GM23248 (cell line): ENCODE measurements at places on chromosomes 5 and 9.

GRCh38 chr9:18526685-18527084, 52.7 kb downstream of the ADAMTSL1 start:
- 0 out of 2 replicates have a peak, but pooled peaks cover 6% of the 10 kb centered on the region for H3K36me3 ChIP-seq
- H3K4me1 ChIP-seq, result no peaks in the 10 kb centered on the region
- no peak for DNase-seq

DNA sequence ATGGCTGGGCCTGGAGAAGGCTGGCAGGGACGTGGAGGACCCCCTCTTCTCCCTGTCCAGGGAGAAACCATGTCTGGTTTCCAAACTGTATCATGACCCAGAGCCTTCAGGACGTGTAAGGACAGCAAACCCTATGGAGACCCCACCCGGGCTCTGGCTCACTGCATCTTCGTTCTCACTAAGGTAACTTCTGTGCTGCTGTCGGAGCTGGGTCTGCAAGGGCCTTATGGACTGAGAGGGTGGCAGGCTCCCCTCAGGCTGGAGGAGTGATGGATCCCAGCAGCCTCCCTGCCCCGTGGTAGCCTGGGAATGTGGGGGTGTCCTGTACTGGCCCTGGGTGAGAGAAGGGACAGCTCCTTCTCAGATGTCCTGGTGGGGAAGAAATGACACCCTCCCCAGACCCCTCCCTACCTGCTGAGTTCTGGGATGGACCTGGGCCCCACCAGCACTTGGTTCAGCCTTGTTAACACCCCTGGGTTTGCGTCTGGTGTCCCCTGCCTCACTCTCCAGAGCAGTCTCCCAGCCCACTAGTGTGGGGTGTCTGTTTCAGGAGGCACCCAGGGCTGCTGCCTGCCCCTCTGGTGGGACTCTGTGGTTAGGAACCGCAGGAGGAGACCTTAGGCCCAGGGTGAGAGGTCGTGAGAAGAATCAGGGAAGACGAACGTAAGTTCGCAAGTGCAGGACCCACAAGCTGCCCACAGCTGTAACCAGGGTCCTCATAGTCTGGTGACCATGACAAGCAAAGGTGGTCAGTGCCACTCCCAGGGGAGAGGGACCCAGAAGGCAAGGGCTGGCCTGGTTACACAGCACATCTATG, 6.6 kb downstream of the SPATA31E1 start:
- 0 out of 2 replicates have a peak, but pooled peaks cover 3% of the 10 kb centered on the region for H3K4me1 ChIP-seq
- H3K27ac ChIP-seq, result no peak overlapping the region
- H3K27me3 ChIP-seq, result no peaks in the 10 kb centered on the region

GRCh38 chr5:128925973-128926372, 39.3 kb upstream of the SLC27A6 start:
- no peak overlapping the region for H3K27ac ChIP-seq
- no peak for DNase-seq
- H3K4me1 ChIP-seq, result no peaks in the 10 kb centered on the region
- no peak overlapping the region for H3K4me3 ChIP-seq
- H3K27me3 ChIP-seq, result no peaks in the 10 kb centered on the region

DNA sequence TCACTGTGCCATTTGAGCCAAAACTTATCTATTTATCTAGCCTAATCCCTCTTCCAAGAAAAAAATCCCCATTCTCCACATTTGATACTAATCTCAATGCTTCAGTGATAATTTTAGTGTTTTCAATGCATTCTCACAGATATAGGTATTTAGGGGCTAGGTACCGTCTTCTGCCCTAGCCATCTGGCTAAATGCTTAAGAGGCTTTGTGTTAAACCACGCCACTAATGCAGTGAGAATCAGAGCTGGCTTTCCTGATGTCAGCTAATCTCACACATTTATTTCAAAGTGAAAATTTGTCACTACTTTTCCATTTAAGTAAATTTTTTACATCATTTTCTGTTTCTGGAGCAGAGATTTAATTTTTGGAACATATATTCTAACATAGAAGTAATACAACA, 479.7 kb downstream of the MAN2A1 start:
- H3K4me3 ChIP-seq, result no peak overlapping the region
- H3K27ac ChIP-seq, result no peak overlapping the region
- no peaks in the 10 kb centered on the region for H3K36me3 ChIP-seq

DNA sequence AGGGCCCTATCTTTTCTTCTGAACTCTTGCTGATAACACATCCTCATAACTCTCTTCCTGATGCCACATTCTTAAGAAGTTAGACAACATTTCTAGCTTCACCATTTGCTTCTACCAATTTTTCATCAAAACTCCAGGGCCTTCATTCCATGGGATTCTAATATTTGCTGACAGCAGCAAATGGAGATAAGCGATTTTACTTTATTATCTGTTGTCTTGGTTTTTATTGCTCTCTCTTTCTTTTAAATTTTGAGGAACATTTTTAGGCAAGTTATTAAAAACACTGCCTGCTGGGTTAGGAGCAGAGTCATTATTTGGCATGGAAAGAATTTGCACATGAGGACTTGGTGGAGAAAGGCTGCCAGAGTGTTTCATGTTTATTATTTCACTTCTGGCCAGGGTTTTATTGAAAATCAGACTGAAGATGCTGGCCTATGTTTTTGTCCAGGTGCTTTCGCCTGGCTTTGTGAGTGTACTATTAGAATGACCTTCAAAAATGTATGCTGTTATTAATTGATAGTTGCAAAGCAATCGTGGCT, 27.7 kb downstream of the NSG2 start:
- no peaks in the 10 kb centered on the region for H3K4me1 ChIP-seq
- H3K27ac ChIP-seq, result no peak overlapping the region
- no peak for DNase-seq
- H3K4me3 ChIP-seq, result no peak overlapping the region
- no peaks in the 10 kb centered on the region for H3K36me3 ChIP-seq

DNA sequence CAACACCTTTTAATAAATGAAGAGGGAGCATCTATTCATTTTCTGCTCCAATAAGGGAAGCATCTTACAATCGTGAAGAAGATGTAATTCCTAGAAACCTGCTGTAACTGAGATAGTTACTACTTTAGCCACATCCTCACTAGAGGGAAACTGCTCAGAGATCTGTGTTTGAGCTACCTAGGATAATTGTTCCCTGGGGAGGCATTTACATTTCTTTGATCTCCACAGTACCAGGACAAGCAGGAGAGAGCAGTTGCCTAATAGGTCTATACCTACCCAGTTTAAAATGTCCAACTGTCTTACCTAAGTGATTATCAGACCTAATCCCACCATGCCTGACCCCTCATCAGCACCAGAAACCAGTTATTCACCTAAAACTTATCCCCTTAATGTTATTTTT, 196.9 kb downstream of the TUSC1 start:
- H3K4me1 ChIP-seq, result no peaks in the 10 kb centered on the region
- no peaks in the 10 kb centered on the region for H3K36me3 ChIP-seq
- no peaks in the 10 kb centered on the region for H3K27me3 ChIP-seq
- H3K27ac ChIP-seq, result no peak overlapping the region

DNA sequence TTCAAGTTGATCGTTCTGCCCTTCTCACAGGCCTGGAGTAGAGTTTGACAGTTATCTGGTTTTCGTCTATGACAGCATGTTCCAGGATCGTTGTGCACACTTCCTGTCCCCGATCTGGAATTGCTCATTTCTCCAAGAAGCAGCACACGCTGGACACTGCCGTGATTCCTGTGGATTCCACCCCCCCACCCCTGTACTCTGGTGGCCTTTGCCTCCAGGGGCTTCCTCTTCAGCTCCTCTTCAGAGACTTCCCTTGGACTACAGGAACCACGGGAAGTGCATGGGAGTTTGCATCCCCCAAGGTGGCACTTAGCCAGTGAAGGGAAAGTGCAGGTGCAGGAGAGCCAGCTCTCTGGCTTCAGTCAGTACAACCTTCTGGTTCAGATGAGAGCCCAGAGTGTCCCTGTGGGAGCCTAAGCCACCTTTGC, 160.7 kb downstream of the CACNA1B start:
- DNase-seq, result no peak
- no peak overlapping the region for H3K4me3 ChIP-seq
- no peaks in the 10 kb centered on the region for H3K27me3 ChIP-seq
- no peaks in the 10 kb centered on the region for H3K36me3 ChIP-seq
- H3K27ac ChIP-seq, result no peak overlapping the region

DNA sequence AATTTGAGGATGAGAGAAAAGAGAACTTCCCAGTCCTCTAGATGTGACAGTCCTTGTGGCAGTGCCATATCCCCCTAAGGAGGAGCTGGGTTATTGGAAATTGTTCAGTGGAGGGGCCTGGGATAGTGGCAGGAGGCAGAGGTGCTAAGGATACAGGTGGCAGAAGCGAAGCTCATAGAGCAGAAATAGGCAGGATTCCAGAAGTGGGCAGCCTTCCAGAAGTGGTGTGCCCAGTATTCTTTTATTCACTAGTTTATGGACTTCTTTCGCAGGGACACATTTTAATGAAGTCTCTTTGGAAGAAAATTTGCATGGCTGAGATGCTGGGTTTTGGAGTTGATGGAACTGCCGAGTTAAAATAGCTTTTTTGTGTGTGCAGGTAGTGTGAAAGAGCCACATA, 6.8 kb downstream of the PIK3R1 start:
- no peak overlapping the region for H3K4me3 ChIP-seq
- no peak for DNase-seq
- H3K36me3 ChIP-seq, result peaks cover 10% of the 10 kb centered on the region; the same call in 1 of the 2 replicates
- H3K27ac ChIP-seq, result no peak overlapping the region
- no peaks in the 10 kb centered on the region for H3K27me3 ChIP-seq

- H3K36me3 ChIP-seq, result no peaks in the 10 kb centered on the region
- no peaks in the 10 kb centered on the region for H3K27me3 ChIP-seq
- H3K4me3 ChIP-seq, result no peak overlapping the region
- no peak for DNase-seq
These were observed 29.5 kb downstream of the S1PR3 start for GRCh38 chr9:89020754-89021153.

DNA sequence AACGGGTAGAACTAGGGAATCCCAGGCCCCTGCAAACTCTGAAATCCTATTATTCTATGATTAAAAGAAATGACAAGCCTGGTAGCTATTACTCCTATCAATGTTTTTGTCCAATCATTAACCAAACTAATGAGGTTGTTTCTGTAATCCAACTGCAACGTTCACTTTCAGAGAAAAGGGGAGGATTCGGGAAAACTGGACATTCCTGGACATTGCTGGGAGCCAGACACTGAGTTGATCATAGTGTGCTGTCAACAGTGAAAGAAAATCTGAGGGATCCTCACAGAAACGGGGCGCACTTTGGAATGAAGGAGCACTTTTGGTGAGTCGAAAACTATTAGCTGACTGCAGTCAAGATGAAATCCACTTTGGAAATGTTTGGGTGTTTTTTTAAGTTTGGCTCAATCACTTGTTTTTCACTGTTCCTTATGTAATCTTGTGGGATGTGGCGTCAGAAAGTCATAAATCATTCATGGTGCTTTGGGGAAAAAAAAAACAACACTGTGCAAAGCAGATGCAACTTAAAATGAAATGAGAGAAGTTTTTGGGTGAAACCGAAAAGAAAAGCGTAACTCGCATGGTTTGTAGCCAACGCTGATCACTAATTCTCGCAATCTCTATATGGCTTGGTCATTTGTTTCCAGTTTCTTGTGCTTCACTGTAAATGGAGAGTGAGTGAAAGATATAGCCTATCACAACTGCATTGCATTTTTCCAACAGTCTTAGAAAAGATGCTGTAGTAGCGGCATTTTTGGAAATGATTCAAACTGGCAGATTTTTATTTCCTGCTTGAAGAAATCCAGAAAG, 51.2 kb upstream of the ADRA1B start:
- H3K27me3 ChIP-seq, result peaks cover 33% of the 10 kb centered on the region
- H3K27ac ChIP-seq, result no peak overlapping the region
- H3K4me3 ChIP-seq, result peak overlapping the region; percentile 47
- peak; percentile 29 for DNase-seq

DNA sequence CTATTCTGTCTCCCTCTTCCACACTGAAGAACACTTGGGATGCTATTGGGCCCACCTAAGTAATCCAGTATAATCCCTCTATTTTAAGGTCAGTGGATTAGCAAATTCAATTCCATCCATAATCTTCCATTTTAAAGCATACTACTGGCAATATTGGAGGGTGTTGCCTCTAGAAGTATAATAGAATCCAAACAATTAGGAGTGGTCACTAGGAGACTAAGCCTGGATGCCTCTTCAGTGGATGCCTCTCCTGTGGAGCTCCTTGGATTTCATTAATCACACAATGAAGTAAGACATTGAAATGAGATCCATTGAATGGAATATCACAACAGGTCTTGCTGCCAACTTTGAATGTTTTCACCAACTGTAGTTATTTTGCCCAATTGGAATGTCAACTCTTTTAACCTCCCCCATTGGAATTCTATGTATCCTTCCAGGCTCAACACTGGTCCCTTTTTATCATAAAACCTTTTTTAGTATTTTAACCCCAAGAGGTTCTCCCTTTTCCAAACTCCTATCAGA, 311.6 kb downstream of the PLK2 start:
- peaks cover 10% of the 10 kb centered on the region for H3K4me1 ChIP-seq
- no peaks in the 10 kb centered on the region for H3K27me3 ChIP-seq

- H3K36me3 ChIP-seq, result no peaks in the 10 kb centered on the region
- no peaks in the 10 kb centered on the region for H3K4me1 ChIP-seq
- no peak for DNase-seq
- no peaks in the 10 kb centered on the region; the same call in 1 of the 2 replicates for H3K27me3 ChIP-seq
- no peak overlapping the region for H3K27ac ChIP-seq
- H3K4me3 ChIP-seq, result no peak overlapping the region
These were observed 240.6 kb upstream of the MPDZ start for GRCh38 chr9:13520069-13520468.

GRCh38 chr5:62922191-62922590, 343.6 kb downstream of the LRRC70 start:
- no peaks in the 10 kb centered on the region for H3K4me1 ChIP-seq
- DNase-seq, result no peak
- H3K27ac ChIP-seq, result no peak overlapping the region
- H3K27me3 ChIP-seq, result no peaks in the 10 kb centered on the region

DNA sequence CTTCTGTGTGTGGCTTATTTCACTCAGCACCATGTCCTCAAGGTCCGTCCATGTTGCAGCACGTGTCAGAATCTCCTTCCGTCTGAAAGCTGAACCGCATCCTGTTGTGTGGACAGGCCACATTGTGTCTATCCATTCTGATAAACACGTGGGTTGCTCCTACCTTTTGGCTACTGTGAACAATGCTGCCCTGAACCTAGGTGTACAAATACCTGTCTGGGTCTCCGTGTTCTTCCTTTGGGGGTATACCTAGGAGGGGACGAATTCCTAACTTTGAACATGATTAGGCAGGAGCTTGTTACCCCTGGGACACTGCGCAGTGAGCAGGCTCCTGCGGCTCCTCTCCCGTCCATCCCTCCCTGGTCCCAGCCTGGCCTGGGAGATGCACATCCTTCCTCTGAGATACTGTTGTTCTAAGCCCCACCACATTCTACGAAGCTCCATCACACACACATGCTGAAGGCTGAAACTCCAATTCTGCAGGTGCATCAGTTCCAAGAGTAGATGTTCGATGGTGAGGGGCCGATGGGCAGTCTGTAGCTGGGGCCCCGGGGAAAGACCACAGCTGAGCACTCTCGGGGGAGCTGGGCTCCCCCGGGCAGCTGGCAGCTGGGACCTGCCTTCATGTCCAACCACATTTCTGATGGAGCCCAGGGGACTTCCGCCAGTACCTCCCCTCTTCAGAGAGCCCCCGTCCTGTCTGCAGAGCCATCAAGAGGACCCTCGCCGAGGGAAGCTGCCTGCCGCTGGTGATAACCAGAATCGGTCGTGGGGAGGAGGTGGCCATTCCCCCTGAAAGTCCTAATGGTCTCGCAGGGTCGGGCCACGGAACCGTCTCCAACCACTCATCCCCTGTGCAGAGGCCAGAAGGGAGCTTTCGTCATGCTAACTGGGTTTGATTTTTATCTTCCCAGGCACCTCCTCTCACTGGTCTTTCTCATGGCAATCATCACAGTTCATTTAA, 120.9 kb downstream of the COL23A1 start:
- no peak overlapping the region for H3K27ac ChIP-seq
- H3K4me1 ChIP-seq, result no peaks in the 10 kb centered on the region
- H3K27me3 ChIP-seq, result no peaks in the 10 kb centered on the region
- H3K4me3 ChIP-seq, result no peak overlapping the region

- H3K27me3 ChIP-seq, result no peaks in the 10 kb centered on the region
- H3K4me3 ChIP-seq, result no peak overlapping the region
- no peaks in the 10 kb centered on the region for H3K36me3 ChIP-seq
- peak; percentile 43 for DNase-seq
These were observed 155.8 kb downstream of the DRD1 start for GRCh38 chr5:175288048-175288621.
